ENCODE measurements at places on chromosomes 5 and 9.

- no peak for DNase-seq
These were observed 44.6 kb downstream of the MARCHF11 start for GRCh38 chr5:16135003-16135402.

- no peak for DNase-seq
These were observed 24.8 kb upstream of the ANKRD33B start for GRCh38 chr5:10538789-10539686.

- no peak for DNase-seq
These were observed 31.1 kb upstream of the FRMD3 start for GRCh38 chr9:83569326-83569725.

GRCh38 chr9:87909310-87910041 is 8.3 kb upstream of the SPATA31C1 start:
- DNase-seq: no peak

GRCh38 chr9:81833563-81834345 is 94.5 kb upstream of the SPATA31D4 start:
- DNase-seq: no peak
